A172 (cell line): ENCODE measurements at places on chromosomes 12 and 14.

DNA sequence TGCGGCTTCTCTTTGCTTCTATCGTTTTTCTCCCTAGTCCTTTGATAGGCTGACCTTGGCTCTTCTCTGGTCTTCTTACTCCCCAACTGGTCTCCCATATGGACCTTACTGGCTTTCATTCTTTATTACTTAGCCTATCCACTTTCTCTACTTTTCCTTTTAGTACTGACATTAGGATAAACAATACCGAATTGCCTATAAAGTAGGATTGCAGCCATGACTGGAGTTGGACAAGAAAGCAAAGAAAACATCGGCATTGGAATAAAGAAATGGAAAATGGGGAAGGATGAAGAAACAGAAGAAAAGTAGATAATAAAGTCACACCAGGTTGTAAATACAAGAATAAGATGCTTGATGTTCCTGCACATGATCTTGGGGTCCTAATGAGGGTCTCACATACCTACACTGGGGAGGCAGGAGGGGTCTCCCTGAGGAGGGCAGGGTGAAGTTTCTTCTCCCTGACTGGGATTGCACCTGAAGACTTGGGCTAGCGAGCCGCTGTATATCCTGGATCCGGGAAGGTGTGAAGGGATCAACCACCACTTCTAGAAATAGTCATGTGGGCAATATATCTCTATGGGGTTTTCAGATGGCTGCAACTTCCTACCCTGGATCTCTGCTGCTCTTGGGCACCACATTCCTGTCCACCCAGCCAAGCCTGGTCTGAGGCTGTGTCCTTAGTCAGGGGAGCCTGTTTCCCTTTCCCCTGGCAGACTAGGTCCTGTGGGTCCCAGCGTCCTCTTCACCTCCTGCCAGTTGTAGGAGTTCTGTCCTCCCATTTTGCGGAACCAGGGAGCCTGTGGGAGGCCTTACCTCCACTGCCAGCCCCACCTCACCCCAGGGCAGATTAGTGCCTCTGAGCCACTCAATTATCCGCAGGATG, 13.1 kb downstream of the NKX2-1 start:
- DNase-seq, result no peak

DNA sequence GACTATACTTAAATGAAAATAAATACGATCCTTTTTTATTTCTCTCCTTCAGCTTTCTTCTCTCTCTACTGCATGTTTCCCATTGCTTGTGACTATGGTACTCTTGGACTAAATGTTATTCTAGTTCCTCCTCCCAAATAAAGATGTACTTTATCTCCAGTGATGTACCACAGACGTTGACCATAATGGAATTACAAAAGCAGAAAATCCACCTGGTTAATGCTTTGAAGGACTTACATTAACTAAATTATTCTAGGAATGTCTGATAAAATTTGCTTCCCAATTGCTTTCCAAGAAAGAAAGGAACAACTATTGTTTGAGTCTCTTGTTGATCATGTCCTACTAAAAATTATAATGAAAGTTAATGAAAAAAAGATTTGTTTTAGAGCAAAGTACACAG, 71.8 kb downstream of the NTN4 start:
- no peak for DNase-seq

- DNase-seq, result no peak
Measured at GRCh38 chr12:116200812-116201211, 76.7 kb downstream of the MED13L start.

DNA sequence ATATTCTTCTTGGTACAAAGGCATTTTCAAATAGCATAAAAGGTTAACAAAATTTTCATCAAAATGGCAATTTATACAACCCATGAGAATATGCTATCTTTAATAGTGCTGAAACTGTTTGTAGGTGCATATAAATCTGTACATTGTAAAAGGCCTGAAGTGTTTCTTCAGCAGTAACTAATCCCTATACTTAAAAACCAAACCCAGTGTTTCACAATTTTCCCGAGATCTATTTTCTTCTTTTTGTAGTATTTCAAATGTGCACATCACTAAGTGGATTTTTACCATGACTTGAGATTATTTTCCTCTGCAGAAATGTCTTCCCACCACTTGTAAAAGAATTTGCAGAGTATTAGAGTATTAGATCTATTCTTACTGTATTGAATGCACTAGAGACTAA, 76.5 kb downstream of the FERMT2 start:
- no peak for DNase-seq

GRCh38 chr14:24535737-24536136, 27.7 kb upstream of the CMA1 start:
- no peak for DNase-seq

- DNase-seq, result no peak
Measured at GRCh38 chr14:31541702-31542101, 19.5 kb upstream of the NUBPL start.
